Fibroblast of skin of abdomen (primary cell): ENCODE measurements at places on chromosomes 6 and 20.
A peak's percentile ranks its signal among the peaks of the same experiment; 100 is the strongest.

GRCh38 chr6:133456439-133456838, 215.3 kb downstream of the EYA4 start:
- DNase-seq: no peak

- no peak for DNase-seq
Observed at GRCh38 chr6:67287566-67287965, 1347.5 kb upstream of the ADGRB3 start.

- DNase-seq: no peak
Observed at GRCh38 chr20:32007787-32008616, 2.2 kb upstream of the CCM2L start.

GRCh38 chr6:120966321-120966720, 368.0 kb downstream of the TBC1D32 start:
- no peak for DNase-seq

GRCh38 chr20:4260102-4260501, 244.7 kb upstream of the RNF24 start:
- no peak for DNase-seq

- no peak for DNase-seq
Observed at GRCh38 chr6:25769983-25770382, 15.4 kb downstream of the SLC17A4 start.

- no peak for DNase-seq
Observed at GRCh38 chr6:154071236-154071635, 32.2 kb downstream of the OPRM1 start.

- DNase-seq: peak; percentile 87
Observed at GRCh38 chr6:127457456-127458064, 1.6 kb downstream of the KIAA0408 start.

GRCh38 chr20:64045346-64046011, 4.0 kb downstream of the SOX18 start:
- DNase-seq: no peak

DNA sequence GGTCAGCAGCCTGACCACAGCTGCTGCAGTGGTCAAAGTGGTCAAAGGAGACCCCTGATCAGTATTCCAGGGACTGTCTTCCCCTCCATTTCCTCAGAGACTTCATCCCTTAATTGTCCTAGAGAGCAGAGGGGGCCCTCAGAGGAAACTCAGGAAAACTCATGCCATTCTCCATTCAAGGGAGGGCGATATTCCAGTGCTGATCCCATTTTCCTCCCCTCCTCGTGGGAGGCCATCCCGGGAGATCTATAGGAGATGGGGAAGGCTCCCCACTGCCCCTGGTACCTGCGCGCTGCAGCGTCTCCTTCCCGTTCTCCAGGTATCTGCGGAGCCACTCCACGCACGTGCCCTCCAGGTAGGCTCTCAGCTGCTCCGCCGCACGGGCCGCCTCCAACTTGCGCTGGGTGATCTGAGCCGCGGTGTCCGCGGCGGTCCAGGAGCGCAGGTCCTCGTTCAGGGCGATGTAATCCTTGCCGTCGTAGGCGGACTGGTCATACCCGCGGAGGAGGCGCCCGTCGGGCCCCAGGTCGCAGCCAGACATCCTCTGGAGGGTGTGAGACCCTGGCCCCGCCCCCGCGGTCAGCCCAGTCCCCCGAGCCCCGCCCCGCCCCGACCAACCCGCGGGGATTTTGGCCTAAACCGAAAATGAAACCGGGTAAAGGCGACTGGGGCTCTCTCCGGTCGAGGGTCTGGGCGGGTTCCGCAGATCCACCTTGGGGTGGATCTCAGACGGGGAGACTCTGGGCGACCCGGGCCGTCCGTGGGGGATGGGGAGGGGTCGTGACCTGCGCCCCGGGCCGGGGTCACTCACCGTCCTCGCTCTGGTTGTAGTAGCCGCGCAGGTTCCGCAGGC, 878 bp downstream of the HLA-C start:
- DNase-seq: peak; percentile 22

DNA sequence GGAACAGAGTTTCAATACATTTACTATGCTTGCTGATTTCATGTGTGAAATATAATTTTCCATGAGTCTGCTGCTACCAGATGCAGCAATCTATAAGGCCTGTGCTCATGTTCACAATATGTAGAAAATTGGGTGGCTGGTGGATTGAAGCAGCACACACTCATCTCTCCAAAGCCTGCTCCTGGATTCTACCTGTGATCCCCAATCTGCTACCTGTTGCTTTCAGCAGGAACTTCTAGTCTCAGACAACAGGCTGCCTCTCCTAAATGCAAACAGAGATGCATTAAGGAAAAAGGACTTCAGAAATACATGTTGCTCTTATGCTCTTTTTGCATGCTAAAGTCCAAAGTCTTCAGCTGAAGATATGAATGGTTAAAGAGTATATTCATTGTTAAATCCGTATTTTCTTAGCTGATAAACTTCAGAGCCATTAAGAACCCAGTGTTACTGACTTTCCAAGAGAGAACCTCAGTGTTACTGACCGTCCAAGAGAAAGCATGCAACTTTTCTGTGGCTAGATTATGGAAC, 30.9 kb upstream of the MCM9 start:
- DNase-seq: no peak

DNA sequence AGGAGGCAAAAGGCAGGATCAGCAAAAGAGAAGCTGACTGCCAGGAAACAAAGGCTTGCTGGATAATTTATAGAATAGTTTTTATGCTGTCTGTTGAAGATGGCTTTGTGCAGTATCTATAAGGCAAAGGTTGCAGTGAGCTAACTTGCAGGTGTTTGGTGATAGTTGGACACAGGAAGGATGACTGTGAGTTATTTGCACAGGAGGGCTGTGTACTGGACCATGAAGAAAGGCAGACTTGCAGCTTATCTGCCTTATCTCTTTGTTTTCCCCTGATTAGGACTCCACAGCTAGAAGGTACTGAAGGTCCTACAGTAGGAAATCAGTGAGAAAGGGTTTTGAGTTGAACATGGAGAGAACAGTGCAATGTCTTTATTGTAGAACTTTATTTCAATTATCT, 2.1 kb downstream of the BTN1A1 start:
- no peak for DNase-seq

DNA sequence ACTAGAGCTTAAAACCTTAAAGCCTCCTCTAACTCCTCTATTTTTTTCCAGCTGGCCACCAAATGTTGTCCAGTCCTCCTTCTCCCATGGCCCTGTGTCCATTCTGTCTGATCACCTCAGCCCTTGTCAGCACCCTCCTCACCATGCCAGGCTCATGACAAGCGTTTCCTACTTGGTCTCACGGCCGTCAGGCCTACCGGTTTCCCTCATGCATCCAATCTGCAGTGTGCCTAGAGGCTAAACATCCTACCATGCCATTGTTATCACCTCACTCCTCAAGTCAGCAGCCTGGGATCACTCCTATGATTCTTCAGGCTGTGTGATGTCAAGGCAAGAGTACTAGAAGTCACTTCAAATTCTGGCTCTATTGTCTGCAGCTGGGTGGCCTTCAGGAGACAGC, 9.6 kb upstream of the TJAP1 start:
- DNase-seq: no peak

DNA sequence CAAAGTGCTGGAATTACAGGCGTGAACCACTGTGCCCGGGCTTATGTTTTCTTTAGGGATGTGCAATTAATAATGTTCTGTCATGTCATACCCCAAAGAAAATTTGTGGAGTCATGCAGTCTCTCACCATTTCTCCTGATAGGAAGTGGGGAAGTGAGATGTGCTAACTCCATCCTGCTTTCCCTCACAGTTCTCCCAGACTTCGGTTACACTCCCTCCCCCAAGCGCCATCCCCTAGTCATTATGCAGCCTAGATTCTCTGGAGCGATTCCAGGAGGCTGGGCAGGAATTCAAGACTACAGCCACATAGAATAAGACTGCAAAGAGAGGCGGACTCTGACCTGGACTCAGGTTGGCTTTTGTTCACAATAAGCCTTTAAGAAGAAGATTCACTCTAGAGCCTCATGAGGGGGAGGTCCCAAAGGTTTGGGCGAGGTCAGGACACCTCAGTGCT, 271.4 kb downstream of the ALDH8A1 start:
- DNase-seq: peak; percentile 91

DNA sequence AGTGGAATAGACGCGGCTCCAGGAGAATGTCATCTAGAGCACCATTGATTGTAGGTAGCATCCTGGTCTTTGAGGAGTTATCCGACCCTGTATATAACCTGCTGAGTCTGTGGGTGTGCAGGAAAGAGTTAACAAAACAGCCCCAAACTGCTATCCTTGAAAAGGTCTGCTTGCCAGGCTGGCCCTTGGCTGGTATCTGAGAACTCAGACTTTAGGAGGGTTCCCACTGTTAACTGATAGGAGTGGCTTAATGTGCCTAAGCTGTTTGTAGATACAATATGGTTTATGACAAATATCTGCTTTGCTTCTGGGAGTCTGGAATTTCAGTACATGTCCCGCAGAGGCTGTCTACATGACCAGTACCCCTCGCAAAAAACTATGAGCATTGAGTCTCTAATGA, 27.6 kb upstream of the MCUR1 start:
- DNase-seq: no peak

GRCh38 chr6:133644892-133645619, 243.9 kb upstream of the TCF21 start:
- DNase-seq: peak; percentile 62
